Parietal lobe (tissue), 2 donors: ENCODE measurements at places on chromosomes 12 and 14. TPM values are rescaled to one million over a fixed set of nuclear protein-coding genes. Genes with fewer than 3 reads are reported as not detected.

Gene BEST3
- 6.6 TPM for total RNA-seq

Gene PKP2
- total RNA-seq: 6.3 TPM

Gene KRT8
- not detected for total RNA-seq

Gene STYK1
- total RNA-seq: 4.7 TPM

Gene BMP4
- not detected for total RNA-seq

Gene CCDC175
- 3.4 TPM for total RNA-seq

Gene KRT73
- total RNA-seq: not detected

Gene WNT1
- total RNA-seq: not detected

Gene SPIC
- not detected for total RNA-seq

Gene RHOF
- total RNA-seq: 17.8 TPM

Gene COCH
- total RNA-seq: 36.9 TPM

Gene B4GALNT3
- 4.7 TPM for total RNA-seq
